ENCODE measurements at places on chromosomes 4 and X.

DNA sequence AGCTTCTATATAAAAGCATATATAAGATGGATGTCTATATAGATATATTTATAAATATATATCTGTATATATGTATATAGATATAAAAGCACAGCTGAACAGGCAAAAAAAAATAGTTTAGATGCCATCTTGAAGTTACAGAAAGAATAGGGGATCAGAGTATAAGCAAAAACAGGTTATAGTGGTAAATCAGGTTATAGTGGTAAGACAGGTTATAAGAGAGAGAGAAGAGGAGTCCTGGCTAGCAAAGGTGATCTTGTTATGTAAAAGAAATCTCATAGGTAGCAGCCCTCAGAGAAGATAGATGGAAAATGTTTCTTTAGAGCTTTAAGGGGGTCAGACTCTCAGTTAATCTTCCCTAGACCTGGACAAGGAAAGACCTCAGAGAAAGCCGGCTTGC lies 1263.1 kb downstream of the PCDH7 start:
- no peak for DNase-seq

DNA sequence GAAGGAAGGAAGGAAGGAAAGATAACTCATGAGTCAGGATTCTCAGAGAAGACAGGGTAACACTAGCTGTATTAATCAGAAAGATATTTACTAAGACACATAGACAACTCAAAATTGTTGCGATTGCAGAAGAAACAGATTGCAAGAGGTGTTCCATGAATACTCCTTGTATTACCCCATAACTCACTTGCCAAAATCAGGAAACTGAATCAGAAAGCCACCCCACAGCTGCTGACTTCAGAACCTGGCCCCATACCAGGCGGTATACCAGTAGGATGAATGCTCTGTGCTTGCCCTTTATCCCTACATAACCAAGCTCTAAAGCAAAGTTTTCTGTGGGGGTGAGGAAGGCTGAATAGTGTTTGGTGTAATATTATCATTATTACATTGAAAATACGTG lies 468.5 kb downstream of the IQCM start:
- DNase-seq, result no peak

DNA sequence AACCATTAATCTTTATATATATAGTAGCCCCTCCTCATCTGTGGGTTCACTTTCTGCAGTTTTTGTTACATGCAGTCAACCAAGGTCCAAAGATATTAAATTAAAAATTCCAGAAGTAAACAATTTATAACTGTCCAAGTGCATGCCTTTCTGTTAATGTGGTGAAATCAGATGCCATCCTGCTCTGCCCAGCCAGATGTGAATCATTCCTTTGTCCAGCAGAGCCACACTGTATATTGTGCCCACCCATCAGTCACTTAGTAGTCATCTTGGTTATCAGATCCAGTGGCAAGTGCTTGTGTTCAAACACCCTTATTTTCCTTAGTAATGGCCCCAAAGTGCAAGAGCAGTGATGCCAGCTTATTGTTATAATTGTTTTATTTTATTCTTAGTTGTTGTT lies 17.2 kb upstream of the PRDM5 start:
- no peak for DNase-seq

GRCh38 chr4:6369924-6370645 lies 100.4 kb downstream of the WFS1 start:
- DNase-seq, result no peak

DNA sequence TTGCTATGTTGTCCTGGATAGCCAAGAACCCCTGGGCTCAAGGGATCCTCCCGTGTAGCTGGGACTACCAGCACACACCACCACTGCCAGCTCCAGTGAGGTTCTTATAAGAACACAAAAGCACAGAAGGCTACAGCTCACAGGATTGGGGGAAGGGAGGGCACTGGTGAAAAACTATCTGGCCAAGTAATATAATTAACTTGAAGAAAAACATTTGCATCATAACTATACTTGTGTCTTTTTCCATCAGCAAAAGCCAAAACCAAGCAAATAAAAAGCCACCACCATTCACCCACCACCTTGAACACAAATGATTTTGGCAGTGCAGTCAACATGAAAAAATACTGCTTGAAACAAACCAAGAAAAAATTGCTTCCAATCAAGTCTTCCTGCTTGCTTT lies 188.2 kb downstream of the MAML3 start:
- DNase-seq, result no peak

All from stimulated activated CD4-positive, alpha-beta T cell treated with anti-CD3 and anti-CD28 coated beads, Interleukin-1b, Interleukin-23, amount 100 ng/mL, for 1 hour (primary cell).